Mammary epithelial cell (primary cell): ENCODE measurements at places on chromosomes 12 and 14. TPM values are rescaled to one million over a fixed set of nuclear protein-coding genes. Genes with fewer than 3 reads are reported as not detected.
A peak's percentile ranks its signal among the peaks of the same experiment; 100 is the strongest.

DNA sequence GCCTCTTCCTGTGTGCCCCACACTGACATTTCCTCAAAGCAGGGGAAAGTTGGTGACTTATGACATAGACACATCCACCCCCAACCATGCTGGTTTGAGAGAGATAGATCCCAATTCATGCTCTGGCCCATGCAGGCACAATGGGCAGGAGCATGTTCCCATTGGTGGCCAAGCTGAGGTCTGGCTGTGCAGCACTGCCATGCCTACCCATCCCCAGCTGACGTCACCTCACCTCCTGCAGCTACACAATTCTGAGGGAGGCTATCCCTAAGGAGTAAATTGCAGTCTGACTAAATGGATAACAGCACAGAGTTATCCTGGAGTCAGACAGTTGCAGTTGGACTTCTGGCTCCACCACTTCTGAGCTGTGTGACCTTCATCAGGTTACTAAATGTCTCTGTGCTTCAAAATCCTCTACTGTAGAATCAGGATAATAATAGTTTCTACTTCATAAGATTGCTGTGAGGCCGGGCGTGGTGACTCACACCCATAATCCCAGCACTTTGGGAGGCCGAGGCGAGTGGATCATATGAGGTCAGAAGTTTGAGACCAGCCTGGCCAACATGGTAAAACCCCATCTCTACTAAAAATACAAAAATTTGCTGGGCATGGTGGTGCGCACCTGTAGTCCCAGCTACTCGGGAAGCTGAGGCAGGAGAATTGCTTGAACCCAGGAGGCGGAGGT, 323.9 kb downstream of the BCL11B start:
- DNase-seq = no peak

- DNase-seq = peak; percentile 17
Measured at GRCh38 chr12:66898700-66899469, 220.0 kb upstream of the GRIP1 start.

Gene PPP4R4
- polyA plus RNA-seq = 5.4 TPM

DNA sequence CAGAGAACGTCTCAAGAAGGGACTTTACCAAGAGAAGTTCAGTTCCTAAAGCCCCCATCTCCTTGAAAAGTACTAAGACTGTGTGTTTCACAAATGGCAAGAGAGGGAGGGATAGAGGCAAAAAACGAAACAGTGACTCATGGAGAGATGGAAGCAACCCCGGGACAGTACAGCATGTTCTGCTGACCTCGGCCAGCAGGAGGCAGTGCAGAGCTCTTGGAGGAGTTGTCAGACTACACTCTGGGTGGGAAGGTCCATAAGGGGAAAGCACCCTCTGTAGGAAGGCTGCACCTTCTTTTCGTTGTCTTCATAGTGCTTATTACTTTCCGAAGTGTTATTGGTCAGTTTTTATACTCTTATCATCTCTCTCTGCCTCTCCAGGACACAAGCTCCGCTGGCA, 525.2 kb upstream of the CCDC196 start:
- DNase-seq = peak; percentile 42

GRCh38 chr12:126506426-126507182, 1441.4 kb downstream of the AACS start:
- no peak for DNase-seq

GRCh38 chr12:6201826-6202225, 1.6 kb downstream of the CD9 start:
- no peak for DNase-seq

DNA sequence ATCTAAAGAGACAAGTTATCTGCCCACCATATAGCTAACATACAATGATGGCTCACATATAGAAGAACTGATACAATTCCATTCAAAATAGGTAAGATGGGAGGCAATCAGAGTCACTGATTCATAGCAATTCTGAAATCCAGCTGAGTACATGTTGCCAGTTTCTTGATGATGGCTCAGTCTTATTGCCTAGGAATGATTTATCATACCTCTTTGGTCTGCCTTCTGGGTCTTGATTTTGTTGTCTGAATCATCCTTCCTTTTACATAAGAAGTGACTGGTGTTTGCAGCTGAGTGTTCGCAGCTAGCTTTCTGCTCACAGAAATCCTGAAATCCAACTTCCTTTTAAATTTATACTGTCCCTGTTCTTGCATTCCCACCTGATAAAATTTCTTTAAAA, 463.2 kb upstream of the MGAT4C start:
- DNase-seq = peak; percentile 68

DNA sequence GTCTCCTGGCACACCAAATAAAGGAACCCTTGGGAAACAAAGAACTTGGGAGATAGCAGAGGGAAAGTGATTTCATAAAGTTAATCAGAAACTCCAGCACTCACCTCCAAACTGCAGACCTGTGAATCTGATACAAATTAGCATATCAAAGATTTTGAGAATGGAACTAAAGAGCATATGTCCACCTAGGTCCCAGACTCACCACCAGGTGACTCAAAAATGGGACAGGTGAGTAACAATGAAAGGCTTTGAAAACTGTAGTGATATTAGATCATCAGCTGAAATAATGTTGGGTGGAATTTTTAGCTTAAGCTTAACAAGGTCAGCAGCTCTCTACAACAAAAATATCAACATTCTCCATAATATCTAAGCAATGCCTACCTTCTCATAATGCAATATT, 214.8 kb downstream of the RERGL start:
- no peak for DNase-seq

Gene SEL1L
- polyA plus RNA-seq = 8.3 TPM

DNA sequence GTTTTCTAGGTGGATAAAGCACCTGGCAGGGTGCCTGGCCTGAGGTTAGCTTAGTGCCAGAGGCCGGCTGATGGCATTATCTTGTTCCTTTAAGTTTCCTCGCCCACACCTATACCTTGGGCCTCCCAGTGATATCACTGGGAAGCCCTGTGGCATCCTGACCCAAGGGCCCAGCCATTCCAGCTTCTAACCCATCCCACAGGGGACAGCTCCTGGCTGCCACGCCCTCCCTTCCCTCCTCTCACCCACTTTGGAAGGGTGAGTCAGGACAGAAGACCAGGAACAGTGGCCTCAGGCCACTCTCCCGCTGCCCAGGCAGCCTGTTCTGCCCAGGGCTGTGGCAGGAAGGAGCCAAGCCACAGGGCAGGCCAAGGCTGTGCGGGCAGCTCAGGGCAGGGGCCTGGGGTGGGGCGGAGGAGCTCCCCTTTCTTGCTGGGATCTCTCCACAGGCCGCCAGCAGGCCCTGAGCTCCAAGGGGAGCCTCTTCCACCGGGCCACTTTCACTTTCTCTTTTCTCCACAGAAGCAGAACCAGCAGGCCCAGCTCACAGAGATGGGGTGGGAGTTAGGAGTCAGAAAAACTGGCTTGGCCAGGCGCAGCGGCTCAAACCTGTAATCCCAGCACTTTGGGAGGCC, 75.1 kb downstream of the IRF2BPL start:
- DNase-seq = peak; percentile 85

Gene ETFBKMT
- polyA plus RNA-seq = 0.74 TPM

Gene PABPN1
- polyA plus RNA-seq = 154 TPM

Gene CLEC2A
- polyA plus RNA-seq = not detected

DNA sequence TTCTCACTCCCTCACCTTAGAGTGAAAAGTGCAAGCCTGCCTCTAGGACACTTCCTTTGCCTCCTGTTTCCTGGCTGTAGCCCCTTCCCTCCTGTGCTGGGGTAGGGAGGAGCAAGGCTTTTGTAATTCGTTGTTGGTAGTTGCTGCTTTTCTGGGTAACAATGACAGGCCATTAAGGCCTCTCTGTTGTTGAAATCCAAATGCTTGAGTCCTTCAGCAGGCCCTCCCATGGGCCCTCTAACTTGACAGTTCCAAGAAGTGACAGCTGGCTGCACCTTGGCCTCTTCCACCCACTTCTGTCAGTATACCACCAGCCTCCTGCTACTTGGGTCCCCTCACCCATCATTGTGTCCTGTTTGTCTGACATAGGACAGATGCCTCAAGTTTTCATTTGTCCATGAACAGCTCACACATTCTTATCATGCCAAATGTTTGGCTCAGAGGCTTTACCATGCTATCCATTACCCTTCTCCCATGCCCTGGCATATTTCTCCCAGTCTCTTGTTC, 103.7 kb upstream of the PDE3A start:
- DNase-seq = no peak

Gene ARHGEF40
- polyA plus RNA-seq = 9.8 TPM

Gene TTC9
- 5.2 TPM for polyA plus RNA-seq

DNA sequence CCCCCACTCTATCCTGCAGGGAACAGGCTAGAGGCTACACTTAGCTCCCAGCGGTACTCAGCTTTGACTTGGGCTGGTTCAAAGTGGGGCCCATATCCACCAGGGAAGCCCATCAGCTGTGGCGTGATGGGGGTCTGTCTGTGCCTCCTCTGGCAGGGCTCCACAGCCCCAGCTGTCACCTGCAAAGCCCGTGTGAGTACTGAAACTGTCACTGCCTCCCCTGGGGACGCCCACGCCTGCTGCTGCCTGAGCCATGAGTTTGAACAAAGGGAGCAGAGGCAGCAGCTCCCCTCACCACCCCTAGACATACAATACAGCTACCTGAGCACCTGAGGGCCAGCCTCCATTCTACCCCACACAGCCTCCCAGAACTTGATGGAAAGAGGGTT, 5.0 kb downstream of the REM2 start:
- no peak for DNase-seq
